ENCODE measurements at places on chromosomes 2 and 18. TPM values are rescaled to one million over a fixed set of nuclear protein-coding genes. Genes with fewer than 3 reads are reported as not detected.
A peak's percentile ranks its signal among the peaks of the same experiment; 100 is the strongest.

- H3K27me3 ChIP-seq, result no peaks in the 10 kb centered on the region
- H3K4me3 ChIP-seq, result no peak overlapping the region
- H3K4me1 ChIP-seq, result no peaks in the 10 kb centered on the region
- DNase-seq, result no peak
Observed at GRCh38 chr2:240500561-240501423, 57.0 kb downstream of the ANKMY1 start.

- H3K27ac ChIP-seq, result no peak overlapping the region
- no peak for DNase-seq
- H3K4me3 ChIP-seq, result no peak overlapping the region
- no peaks in the 10 kb centered on the region for H3K4me1 ChIP-seq
- peaks cover 5% of the 10 kb centered on the region for H3K36me3 ChIP-seq
Observed at GRCh38 chr2:139946690-139947089, 1166.5 kb upstream of the NXPH2 start.

GRCh38 chr2:229160180-229160579 is 110.9 kb downstream of the PID1 start:
- H3K4me3 ChIP-seq, result no peak overlapping the region
- DNase-seq, result no peak
- no peaks in the 10 kb centered on the region for H3K4me1 ChIP-seq
- H3K36me3 ChIP-seq, result no peaks in the 10 kb centered on the region

GRCh38 chr18:61998335-61998734 is 105.5 kb upstream of the RNF152 start:
- H3K36me3 ChIP-seq, result peaks cover 8% of the 10 kb centered on the region
- peak overlapping the region; percentile 50 for H3K4me3 ChIP-seq
- H3K4me1 ChIP-seq, result peaks cover 17% of the 10 kb centered on the region
- H3K27ac ChIP-seq, result peak overlapping the region; percentile 29
- DNase-seq, result no peak

CPLX4 gene
- not detected for total RNA-seq

GRCh38 chr2:237866101-237866621 is 6.7 kb downstream of the RAMP1 start:
- no peak overlapping the region for H3K4me3 ChIP-seq
- H3K4me1 ChIP-seq, result peaks cover 19% of the 10 kb centered on the region
- H3K36me3 ChIP-seq, result no peaks in the 10 kb centered on the region
- H3K27me3 ChIP-seq, result no peaks in the 10 kb centered on the region
- DNase-seq, result peak; percentile 54
- H3K27ac ChIP-seq, result no peak overlapping the region

DNA sequence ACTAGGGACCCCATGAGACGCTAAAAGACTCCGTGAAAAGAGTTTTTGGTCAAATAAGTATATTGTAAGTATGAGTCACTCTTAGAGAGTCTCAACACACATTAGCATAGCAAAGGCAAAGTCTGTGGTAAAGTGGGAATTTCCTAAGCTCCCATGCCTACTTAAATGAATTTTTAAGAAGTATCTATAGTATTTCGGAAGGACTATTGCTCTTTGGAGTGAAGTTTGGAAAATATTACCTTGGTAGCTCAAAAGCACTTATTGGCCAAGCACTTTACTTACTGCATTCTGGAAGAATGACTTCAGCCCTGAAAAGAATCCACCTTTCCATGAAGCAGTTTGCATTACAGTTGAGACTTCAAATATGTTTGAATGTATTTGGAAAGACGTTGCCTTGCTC is 57.1 kb downstream of the CAVIN2 start:
- peaks cover 56% of the 10 kb centered on the region for H3K27me3 ChIP-seq
- no peak for DNase-seq
- H3K36me3 ChIP-seq, result no peaks in the 10 kb centered on the region

GRCh38 chr2:173898996-173899395 is 66.2 kb downstream of the SP3 start:
- no peaks in the 10 kb centered on the region for H3K27me3 ChIP-seq
- DNase-seq, result no peak
- no peak overlapping the region for H3K4me3 ChIP-seq
- peaks cover 3% of the 10 kb centered on the region for H3K4me1 ChIP-seq
- H3K27ac ChIP-seq, result no peak overlapping the region

GRCh38 chr2:39121523-39122063 is 742 bp upstream of the SOS1 start:
- no peak for DNase-seq
- peaks cover 56% of the 10 kb centered on the region for H3K4me1 ChIP-seq
- peak overlapping the region; percentile 96 for H3K27ac ChIP-seq
- H3K4me3 ChIP-seq, result peak overlapping the region; percentile 87

GPR17 gene
- total RNA-seq, result not detected

DNA sequence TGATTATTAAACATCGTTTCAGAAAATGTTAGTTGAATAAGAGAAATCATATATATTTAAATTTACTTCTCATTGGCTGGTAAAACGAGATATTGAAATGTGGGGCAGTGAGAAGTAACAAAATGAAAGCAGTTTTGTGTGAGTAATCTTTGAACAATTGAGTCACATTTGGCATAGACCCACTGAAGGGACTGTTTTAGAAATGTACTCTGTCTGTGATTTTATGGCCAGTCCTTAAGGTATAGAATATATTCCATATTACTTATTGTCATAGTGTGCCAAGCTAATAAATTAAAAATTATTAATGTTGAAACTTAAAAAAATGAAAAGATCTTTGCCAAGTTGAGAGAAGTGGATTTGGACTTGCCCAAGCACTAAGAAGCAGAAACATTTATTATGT is 222.4 kb upstream of the COL3A1 start:
- no peak overlapping the region for H3K4me3 ChIP-seq
- peaks cover 4% of the 10 kb centered on the region for H3K36me3 ChIP-seq
- DNase-seq, result no peak
- H3K27me3 ChIP-seq, result no peaks in the 10 kb centered on the region

GRCh38 chr2:224638301-224638823 is 53.2 kb upstream of the CUL3 start:
- H3K4me1 ChIP-seq, result peaks cover 3% of the 10 kb centered on the region
- no peak for DNase-seq
- H3K27ac ChIP-seq, result no peak overlapping the region
- no peak overlapping the region for H3K4me3 ChIP-seq
- no peaks in the 10 kb centered on the region for H3K36me3 ChIP-seq

GRCh38 chr2:200705305-200706041 is 106.2 kb upstream of the BZW1 start:
- H3K27ac ChIP-seq, result peak overlapping the region; percentile 63
- H3K36me3 ChIP-seq, result peaks cover 7% of the 10 kb centered on the region
- H3K4me1 ChIP-seq, result peaks cover 37% of the 10 kb centered on the region
- H3K4me3 ChIP-seq, result no peak overlapping the region
- no peak for DNase-seq
- H3K27me3 ChIP-seq, result no peaks in the 10 kb centered on the region

DNA sequence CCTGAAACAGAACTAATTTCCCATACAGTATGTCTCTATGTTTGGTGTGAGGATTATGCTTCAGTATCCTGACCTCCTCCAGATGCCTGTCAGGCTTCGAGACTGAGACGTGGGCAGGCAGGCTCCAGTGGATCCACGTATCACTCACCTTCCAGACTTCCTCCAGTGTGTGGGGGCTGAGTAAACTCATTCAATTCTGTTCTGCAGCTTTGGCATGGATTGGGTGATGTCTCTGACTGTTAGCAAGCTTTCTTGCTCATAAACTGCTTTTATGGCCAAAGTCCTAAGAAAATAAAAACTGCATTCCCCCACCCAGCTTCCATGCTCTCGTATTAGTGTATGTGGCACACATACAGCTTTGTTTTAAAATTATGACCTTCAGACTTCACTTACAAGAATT is 53.6 kb downstream of the CCDC93 start:
- H3K4me1 ChIP-seq, result peaks cover 11% of the 10 kb centered on the region
- peaks cover 31% of the 10 kb centered on the region for H3K36me3 ChIP-seq
- no peaks in the 10 kb centered on the region for H3K27me3 ChIP-seq
- no peak overlapping the region for H3K4me3 ChIP-seq
- no peak for DNase-seq
- H3K27ac ChIP-seq, result no peak overlapping the region

DNA sequence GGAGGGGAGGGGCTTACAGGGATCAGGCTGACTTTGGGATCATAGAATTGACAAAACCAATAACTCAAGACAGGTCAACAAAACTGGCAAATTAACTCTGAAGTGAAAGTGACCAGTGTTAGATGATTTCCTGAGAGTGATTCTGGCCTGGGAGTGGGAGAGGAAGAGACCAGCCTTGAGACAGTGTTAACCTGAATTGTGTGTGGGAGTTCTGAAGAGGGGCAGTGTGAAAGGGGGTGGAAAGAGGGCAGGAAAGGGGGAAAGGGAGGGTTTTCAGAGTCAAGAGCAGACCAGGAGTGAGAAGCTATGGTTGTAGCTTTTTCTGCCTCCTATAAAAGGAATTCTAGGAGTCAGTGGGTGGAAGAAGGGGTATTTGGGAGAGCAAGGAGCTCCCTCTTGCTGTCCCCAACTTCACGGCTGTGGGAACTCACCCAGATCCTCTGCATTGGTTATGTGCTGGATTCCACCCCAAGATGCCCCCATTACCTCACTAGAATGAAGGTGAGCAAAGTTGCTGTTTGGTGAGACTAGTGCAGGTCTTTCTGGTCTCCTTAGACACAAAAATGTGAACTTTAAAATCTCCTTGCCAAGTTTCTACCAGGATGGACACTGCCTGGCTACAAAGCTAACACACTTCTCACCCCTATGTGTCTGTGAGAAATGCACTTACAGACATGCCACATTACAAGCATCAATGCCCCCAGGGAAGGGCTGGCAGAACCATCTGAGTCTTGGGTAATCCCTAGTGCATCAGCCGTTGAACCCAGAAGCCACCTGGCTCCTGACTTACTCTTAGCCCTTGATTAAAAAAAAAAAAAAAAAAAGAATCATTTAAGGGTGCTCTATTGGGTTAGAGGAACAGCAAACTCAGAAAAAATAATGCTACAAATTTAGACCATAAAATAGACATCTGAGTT is 61.6 kb downstream of the BMP10 start:
- H3K4me3 ChIP-seq, result peak overlapping the region; percentile 47
- no peak overlapping the region for H3K27ac ChIP-seq
- H3K27me3 ChIP-seq, result no peaks in the 10 kb centered on the region

ICA1L gene
- 9.7 TPM for total RNA-seq

GRCh38 chr2:72293620-72294019 is 146.0 kb upstream of the CYP26B1 start:
- no peak for DNase-seq
- H3K4me3 ChIP-seq, result no peak overlapping the region
- H3K27ac ChIP-seq, result no peak overlapping the region
- peaks cover 5% of the 10 kb centered on the region for H3K36me3 ChIP-seq

GRCh38 chr2:10623776-10624175 is 66.0 kb downstream of the NOL10 start:
- peaks cover 10% of the 10 kb centered on the region for H3K36me3 ChIP-seq
- peaks cover 22% of the 10 kb centered on the region for H3K4me1 ChIP-seq
- no peak overlapping the region for H3K27ac ChIP-seq
- no peak for DNase-seq

DNA sequence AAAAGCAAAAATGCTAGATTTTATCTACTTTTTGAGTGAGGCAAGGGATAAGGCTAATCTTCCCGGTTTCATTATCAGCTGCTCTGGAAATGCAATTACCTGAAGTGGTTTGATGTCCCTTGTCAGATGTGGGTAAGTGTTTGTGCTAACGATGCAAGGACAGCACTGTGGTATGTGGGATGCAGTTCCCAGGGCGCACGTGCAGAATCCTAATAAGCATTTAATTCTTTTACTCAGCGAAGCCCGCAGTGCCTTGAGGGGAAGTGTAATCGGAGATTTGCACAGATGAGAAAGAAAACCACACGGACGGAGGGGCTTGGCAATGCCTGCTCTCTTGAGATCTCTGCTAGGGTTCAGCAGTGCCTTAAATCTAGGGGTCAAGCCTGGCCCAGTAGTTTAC is 108.5 kb upstream of the LYPD6 start:
- no peak for DNase-seq
- no peaks in the 10 kb centered on the region for H3K27me3 ChIP-seq
- H3K36me3 ChIP-seq, result no peaks in the 10 kb centered on the region
- H3K4me3 ChIP-seq, result no peak overlapping the region
- H3K27ac ChIP-seq, result no peak overlapping the region

- no peak overlapping the region for H3K27ac ChIP-seq
- H3K4me1 ChIP-seq, result peaks cover 11% of the 10 kb centered on the region
- H3K36me3 ChIP-seq, result peaks cover 2% of the 10 kb centered on the region
- H3K27me3 ChIP-seq, result peaks cover 29% of the 10 kb centered on the region
- no peak overlapping the region for H3K4me3 ChIP-seq
Observed at GRCh38 chr18:80169607-80170006, 60.5 kb downstream of the ADNP2 start.

ANKRD30BL gene
- not detected for total RNA-seq

ERMN gene
- 8.8 TPM for total RNA-seq

FAM210A gene
- 30.9 TPM for total RNA-seq

ST3GAL5 gene
- total RNA-seq, result 28.9 TPM

DNA sequence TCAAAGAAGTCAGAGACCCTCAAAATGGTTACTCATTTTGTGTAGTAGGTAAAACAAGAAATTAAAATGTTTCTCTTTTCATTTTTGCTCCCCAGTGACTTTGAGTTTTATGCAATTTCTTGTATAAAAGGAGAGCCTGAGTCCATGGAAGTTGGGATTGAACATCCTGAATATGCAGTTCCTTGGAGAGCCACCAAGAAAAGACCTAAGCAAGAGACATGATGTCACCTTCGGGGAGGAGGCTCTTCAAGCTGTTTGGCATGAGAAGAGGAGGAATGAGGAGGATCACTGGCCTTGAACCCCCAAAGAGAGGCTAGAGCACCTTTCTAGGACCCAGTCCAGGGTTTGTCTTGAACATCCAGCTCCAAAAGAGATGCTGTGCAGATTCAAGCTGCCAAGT is 83.5 kb upstream of the STPG4 start:
- no peak for DNase-seq
- H3K4me1 ChIP-seq, result no peaks in the 10 kb centered on the region
- peaks cover 19% of the 10 kb centered on the region for H3K27me3 ChIP-seq
- no peak overlapping the region for H3K4me3 ChIP-seq

DNA sequence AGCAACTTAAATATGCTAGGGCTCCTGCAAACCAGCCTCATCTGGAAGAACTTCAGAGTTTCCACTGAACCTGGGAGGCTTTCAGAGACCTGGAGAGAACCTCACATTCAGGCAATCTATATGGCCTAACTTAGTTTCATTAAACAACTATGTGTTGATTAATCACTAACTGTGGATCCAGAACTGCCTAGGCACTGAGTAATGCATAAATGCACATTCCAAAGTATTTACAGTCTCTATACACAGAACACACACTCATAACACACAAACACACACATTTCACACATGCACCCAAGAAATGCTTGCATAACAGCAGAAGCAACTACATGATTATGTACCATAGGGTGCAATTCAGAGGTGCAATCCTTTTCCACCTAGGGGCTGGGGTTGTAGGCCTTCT is 552.8 kb downstream of the BCL11A start:
- no peaks in the 10 kb centered on the region for H3K4me1 ChIP-seq
- H3K27ac ChIP-seq, result no peak overlapping the region
- no peaks in the 10 kb centered on the region for H3K36me3 ChIP-seq

TM4SF20 gene
- not detected for total RNA-seq

CXCR1 gene
- total RNA-seq, result 0.28 TPM

- no peaks in the 10 kb centered on the region for H3K27me3 ChIP-seq
- no peak for DNase-seq
- peak overlapping the region; percentile 90 for H3K27ac ChIP-seq
Observed at GRCh38 chr2:105777506-105778055, 32.9 kb downstream of the NCK2 start.

CNTNAP5 gene
- total RNA-seq, result not detected

Data from natural killer cell treated with Interleukin-12 subunit alpha and Interleukin-12 subunit beta and Interleukin-15 and Interleukin-18, amount 100 ng/mL, for 72 hours (primary cell).